Ammon's horn (tissue), 1 donor: ENCODE measurements at places on chromosomes 6 and 20.

- peak; percentile 65 for DNase-seq
These were observed 46.7 kb upstream of the MOCS1 start for GRCh38 chr6:39980839-39981580.

- no peak for DNase-seq
These were observed 314.0 kb upstream of the JAG1 start for GRCh38 chr20:10987651-10988383.

DNA sequence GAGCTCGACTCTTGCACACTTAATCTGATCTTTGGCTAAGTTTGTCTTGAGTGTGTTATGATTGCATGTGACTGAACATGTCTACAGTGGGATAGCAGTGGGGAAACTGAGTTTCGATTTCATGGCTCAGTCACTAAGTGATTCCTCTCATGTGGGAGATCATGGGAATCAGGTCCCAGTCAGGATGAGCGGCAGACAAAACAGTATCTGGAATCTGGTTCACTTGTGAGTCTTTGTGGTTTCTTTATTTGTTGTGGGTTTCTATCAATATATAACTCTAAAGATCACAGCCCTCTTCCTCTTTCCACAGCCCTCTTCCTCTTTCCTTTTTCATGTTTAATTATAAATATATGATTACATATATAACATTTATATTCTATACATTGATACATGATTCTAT is 4.0 kb downstream of the RPP21 start:
- DNase-seq, result no peak

GRCh38 chr6:67986694-67987232 is 648.3 kb upstream of the ADGRB3 start:
- DNase-seq, result no peak

DNA sequence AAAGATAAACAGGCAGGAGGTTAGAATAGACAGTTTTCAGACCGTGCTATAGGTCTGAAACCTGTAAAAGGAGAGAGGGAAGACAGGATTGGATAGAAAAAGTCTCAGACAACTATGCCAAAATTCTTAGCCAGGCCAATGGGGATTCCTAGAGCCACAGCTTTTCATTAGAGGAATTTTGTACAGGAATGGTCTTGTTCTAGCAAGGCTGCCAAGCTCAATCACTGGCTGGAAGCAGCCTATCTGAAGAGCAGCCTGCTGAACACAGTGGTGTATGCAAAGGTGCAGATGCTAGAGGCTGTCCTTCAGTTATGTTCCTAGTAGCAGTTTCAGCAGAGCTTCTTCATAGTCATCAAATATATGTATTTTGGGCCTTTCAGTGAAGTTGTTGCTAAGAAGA is 313.1 kb downstream of the GRIK2 start:
- DNase-seq, result no peak

GRCh38 chr6:15341311-15342001 is 95.6 kb downstream of the JARID2 start:
- DNase-seq, result no peak

DNA sequence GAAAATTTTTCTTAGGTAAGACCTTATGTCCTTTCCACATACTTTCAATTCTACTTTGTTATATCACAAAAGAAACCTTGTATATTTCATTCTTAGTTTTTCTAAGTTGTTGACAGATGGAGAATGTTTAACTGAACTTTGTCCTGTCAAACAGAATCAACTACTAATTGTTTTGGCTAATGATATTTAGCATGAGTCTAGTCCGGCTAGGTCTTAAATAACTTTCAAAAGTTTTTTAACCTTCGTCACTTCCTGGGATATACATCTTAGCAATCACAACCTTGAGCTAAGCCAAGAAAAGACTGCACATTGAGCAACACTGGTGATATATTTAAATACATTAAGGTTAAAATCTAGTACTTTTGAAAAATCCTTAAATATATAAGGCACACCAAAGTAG is 62.9 kb upstream of the RUNX2 start:
- no peak for DNase-seq

GRCh38 chr6:148967541-148967956 is 220.7 kb downstream of the UST start:
- DNase-seq, result peak; percentile 74

DNA sequence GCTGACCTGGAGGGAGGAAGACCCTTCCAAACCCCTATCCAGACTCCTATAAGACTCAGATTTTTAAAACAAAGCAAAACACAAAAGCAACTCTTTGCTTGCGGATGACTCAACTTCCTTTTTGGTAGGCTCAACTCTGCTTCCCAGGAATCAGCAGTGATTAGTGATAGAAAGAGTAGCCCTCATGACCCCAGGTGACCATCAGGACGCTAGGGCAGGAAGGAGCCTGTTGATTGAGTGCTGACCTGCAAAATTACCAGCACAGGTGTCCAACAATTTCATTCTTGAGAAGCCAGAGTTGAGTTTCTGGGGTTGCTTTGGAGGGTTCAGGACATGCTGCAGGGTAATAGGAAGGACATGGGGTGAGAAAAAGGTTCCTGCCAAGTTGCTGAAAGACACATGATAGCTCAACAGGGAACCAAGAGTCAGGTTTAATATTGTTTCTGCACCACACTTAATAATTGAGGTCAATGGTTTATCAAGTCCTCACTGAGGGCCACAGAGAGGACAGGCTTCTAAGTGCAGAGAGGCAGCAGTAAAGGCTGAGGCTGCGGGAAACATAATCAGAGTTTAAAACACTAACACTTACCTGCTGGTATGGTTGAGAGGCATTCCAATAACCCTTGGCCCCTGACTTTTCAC is 67.4 kb upstream of the BMP2 start:
- DNase-seq, result no peak

DNA sequence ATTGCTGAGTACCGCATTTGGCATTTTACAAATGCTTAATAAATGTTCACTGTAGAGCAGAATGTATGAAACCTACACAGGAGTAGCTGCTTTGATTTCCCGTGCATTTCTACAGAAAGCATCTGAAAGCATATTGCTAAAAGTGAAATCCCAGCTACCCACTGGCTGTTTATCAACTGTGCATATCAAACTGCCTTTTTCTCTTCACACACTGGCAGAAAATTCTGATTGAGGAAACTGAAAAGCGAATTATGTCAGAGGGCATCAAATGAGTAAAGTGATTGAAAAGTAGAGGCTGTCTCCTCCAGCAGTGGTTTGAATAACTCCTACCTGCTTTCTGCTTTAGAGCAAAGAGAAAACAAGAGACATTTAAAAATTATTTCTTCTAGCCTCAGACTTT is 28.0 kb downstream of the STX11 start:
- DNase-seq, result no peak

DNA sequence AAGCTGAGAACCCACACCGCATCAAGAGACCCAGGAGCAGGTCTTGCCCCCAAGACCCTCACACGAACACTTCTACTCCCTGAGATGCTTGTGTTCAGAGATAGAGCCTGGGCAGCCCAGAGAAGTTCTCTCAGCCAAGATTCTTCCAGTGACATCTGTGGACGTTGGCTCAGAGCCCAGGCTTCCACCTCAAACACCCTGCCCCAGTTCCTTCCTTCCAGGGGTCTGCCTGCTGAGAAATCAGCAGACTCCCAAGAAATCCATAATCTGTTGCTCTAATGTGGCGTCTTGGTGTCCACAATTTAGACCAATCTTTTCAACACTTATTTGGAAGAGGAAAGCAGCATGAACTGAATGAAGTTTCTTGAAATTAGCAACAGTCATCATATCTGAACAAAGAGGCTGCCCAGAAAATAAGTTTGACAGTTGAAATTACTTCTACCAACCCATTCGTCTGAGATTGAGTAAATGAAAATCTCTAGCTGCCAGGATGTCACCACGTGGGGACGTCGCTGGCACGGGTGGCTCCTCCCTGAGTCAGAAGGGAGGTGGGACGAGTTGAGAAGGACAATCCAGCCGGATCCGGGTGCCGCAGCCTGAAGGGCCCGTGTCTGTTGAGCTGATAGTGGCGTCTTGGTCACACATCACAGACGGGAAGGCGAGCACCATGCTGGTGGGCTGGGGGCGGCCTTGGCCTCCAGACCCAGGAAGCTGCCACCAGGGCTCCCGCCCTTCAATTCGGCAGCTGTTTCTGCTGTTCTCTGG is 400.9 kb downstream of the TAF4 start:
- no peak for DNase-seq

DNA sequence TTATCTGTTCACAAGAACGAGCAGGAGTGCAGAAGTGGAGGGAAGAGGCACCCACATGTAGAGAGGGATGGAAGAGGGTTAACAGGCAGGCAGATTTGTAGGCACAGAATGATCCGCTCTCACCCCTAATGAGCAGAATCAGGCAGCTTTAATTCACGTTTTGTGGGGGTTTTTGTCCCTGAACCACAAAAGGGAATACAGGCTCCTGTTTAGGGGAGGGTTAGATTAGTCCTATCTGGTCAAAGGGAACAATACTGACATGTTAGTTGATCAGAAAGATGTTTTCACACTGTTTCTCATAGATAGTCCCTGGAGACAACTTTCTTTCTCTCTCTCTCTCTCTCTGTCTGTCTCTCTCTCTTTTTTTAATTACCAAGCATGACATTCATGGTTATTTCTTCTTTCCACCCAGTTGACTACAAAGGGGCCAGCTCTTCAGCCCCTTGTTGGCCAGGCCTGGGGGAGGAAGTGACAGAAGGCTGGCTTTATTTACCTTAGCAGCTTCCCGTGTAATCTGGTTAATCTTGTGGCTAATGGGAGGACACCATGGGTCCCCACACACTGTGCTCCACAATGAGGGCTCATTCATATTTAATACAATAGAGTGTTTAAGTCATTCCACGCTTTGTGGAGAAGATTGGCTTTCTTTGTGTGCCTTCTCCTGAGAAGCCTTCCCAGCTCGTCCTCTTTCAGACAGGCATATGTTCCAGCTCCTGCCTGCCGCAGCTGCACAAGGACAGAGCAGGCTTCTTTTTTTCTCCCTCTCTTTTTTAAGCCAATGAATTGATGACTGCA is 958.8 kb downstream of the TFAP2A start:
- no peak for DNase-seq

DNA sequence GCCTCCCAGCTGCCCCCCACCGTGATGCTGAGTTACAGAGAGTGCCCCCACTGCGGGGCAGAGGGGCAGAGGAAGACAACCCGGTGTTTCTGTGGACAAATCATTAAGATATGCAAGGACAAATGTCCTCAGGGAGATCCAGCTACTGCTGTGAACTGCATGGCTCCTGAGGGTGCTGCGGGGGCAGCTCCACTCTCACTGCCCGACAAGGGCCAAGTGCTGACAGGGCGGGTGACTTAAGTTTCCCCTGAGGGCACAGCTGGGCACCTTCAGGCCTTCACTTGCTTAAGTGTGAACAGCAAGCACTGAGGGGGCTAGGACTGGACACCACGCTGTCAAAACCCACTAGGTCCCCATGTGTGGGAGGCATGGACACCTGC is 26.2 kb upstream of the TCFL5 start:
- DNase-seq, result no peak

- no peak for DNase-seq
These were observed 88.9 kb downstream of the SOBP start for GRCh38 chr6:107578642-107579341.

- DNase-seq, result no peak
These were observed 105.3 kb downstream of the CEBPB start for GRCh38 chr20:50295762-50296449.

DNA sequence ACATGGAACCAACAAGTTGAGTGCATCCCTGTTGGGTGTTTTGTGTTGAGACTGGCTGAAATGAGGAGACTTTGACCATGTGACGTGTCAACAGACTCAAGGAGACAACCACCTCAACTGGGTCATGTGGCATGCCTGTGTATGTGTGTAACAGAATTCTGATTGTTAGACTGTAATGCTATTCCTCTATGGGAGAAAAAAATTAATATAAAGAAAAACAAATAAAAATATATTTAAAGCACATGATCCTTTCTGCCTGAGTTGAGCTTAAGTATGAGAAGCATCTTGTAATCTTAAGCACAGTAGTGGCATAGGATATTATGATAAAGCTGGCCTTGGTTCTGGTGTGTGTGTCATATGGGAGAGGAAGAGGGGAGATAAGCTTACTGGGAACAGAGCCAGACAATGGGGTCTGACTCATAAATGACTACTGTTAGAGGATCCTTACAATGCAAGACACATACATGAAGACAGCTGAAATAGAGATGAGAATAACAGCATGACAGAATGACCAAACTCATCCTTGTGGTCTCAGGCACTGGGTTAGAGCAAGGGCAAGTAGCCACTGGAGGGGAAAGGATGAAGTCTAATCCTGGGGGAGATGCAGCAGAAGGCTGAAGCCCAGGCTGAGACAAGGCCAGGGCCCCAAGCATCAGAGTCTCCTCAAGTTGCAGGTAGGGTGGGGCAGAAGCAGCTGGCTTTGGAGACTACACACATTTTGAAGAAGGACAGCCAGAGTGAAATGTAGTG is 9.2 kb downstream of the TP53INP2 start:
- no peak for DNase-seq

- DNase-seq, result no peak
These were observed 68.7 kb downstream of the GRM1 start for GRCh38 chr6:146097586-146097985.

DNA sequence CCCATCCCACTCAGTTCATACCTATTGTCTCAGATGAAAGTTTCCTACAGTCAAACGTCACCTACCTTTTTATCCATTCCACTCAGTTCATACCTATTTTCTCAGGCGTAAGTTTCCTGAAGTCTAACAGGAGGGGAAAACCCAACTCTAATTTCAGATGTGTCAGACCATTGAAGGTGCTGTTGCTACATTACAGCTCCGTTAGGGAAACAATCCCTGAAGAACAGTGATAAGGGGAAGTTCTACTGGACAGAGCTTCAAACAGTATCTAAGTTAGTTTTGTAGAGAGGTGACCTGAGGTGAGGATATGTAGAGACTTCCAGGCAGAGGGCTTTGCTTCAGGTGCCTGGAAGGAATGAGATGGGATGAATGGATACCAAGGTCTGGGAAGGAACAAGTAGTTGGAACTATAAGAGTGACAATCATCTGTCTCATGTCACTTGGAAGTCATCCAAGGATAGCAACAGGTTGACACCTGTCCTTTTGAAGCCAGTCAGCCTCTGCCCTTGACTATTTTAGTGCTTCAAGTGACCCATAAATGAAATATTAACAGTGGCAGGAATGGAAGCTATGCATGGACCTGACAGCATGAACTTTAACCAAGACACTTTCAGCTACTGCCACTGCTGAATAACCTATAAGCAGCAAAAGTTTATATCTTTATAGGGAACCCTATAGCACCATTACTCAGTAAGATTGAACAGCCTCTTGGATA is 191.6 kb upstream of the MOCS1 start:
- DNase-seq, result no peak

- no peak for DNase-seq
These were observed 33.7 kb downstream of the PYGB start for GRCh38 chr20:25281541-25281991.

GRCh38 chr20:49891476-49892110 is 23.7 kb downstream of the SPATA2 start:
- no peak for DNase-seq
